Astrocyte of the cerebellum (primary cell): ENCODE measurements at places on chromosomes 2 and 18.
A peak's percentile ranks its signal among the peaks of the same experiment; 100 is the strongest.

GRCh38 chr2:220034426-220035130 is 407.1 kb downstream of the SLC4A3 start:
- DNase-seq = no peak

- DNase-seq = no peak
These were observed 36.7 kb downstream of the PKP4 start for GRCh38 chr2:158493458-158493857.

DNA sequence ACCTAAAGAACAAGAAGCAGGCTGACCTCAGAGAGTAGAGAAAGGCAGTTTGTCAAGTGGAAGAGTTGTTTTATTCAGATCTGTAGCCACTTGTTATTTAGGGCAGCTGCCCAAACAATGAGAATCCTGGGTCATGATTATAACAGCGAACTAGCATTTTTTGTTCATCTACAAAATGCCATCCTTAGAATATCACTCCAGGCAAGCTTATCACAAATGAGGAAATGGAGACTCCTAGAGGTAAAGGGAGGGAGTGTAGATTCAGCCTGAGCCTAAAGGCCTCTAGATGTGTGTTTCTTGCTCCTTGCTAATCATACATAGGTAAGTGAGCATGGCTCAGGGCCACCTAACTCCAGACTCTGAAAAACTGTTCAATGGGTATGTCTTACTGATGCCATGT is 126.1 kb downstream of the HNMT start:
- peak; percentile 34 for DNase-seq

DNA sequence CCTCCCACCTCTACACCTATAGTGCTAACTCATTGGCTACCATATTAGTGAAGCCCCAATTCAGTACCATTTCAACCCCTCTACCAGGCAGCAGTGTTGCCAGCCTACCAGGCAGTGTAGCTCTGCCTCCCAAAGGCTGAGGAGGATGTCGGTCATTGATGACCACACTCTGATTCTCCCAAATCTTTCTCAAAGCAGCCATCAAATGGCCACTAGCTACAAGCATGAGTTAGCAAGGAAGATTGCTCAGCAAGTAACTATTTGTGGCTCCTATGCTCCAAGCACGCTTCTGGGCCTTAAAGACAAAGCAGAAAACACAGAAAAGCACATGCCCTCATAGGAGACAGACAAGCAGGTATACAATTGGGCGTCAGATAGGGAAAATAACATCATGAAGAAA is 42.7 kb upstream of the AFF3 start:
- no peak for DNase-seq

DNA sequence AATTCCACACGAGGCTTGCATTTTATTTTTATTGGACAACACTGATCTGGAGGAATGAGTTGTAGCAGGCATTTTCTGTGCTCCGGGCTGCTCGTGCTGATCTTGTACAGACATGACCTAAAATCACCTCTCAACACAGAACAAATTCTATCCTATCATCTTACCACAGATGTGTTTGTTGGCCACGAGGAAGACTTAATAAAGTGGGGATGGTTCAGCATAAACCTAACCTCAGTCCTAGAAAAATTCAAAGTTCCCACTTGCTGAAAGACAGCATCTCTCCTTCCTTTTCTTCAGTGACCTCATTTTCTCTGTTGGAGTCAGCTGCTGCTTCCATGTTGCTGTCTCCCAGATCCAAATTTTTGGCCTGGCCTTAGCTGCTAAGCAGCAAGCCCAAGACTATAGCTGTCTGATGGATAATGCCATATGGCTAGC is 45.3 kb downstream of the RBKS start:
- no peak for DNase-seq

DNA sequence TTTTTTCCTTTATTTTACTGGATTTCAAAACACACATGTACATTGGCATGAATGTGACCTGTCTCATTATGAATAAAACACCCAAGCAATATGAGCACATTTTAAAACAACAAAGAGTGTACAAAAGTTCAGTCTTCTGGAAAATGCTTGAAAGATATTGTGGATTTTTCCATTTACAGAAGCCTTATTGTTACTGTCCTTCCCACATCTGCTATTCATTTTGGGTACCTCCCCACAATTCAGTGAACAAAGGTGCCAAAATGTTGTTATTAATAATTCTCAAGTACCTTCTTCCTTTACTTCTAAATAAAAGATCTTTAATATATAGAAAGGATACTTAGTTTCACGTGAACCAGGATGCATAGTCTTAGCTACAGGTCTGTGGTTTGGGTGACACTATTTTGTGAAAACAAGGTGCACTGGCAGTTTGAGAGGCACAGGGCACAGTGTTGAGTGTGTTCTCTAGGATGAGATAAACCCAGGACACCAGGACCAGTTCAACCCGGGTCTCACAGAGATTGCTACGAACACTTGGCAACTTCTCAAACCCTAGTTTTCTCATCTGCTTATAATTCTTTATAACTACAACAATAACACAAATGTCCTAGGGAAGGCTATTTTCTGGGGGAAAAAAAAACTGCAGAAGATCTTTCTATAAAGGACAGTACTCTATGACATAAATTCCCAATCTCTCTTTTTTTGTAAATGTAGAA is 84.5 kb upstream of the GALNT5 start:
- DNase-seq = no peak

DNA sequence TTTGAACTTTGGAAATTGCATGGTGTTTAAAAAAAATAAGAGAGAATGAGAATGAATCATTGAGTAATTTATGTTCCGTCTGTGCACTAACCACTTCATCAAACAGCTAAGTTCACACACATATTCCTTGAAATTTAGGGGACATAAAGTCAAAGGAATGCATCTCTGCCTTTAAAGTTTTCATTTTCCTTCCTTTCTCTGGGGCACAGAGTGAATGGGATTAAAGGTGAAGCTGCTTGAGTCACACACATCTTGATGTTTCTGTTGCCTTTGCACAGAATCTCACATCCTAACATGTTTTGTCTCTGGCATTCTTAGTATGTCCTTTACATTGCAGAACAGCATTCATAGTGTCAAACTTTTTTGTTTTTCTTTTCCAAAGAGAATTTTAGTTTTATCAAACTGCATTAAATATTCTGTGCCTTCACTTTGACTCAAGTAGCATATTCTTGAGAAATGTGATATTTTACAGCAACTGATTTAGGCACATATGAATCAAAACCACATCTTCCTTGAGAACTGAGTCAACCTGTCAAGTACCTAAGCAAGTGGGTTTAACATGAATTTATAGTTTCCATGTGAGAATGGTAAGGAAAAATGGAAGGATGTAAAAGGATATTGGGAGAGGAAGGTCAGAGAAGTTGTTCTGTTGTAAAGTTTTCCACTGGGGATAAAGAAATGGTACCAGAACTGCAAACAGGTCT is 169.1 kb upstream of the THUMPD2 start:
- no peak for DNase-seq

- DNase-seq = no peak
These were observed 132.4 kb downstream of the MREG start for GRCh38 chr2:215880970-215881369.

DNA sequence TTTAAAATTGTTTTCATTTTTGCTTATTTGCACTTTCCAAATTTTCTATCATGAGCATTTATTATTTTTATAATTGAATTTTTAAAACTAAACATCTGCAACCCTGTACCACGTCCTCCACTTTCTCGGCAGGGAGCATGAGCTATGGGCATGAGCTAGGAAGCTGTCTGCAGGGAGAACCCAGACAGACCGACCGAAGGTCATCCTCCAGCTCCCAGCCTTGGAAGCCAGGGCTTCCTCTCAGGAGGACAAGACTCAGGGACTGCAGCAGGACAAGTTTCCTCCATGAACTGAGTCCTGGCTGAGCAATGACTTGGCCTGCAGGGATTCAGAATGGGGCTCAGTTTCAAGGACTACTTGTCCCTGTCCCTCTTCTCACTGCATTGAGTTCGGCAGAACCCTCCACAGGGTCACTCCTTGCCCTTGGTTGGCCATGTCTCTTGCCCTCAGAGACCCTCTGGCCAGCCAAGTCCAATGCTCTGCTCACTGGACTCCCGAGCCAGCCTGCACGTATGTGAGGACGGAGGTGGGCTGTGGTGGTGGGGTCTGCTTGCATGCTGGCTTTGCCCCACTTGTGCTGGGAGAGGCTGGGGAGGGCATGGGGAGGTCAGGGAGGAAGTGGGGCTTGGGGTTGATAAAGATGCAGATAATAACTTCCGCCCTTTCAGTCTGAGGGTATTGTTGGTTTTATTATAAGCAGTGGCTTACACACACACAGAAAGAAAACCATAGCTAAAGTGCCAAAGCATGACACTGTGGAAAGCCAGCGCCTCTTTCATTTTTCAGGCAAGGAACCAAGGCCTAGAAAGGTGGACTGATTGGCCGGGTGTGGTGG is 6.6 kb downstream of the NMUR1 start:
- DNase-seq = no peak

GRCh38 chr2:148989882-148990493 is 48.5 kb upstream of the LYPD6B start:
- DNase-seq = peak; percentile 80

GRCh38 chr18:24584813-24585212 is 124.4 kb downstream of the HRH4 start:
- no peak for DNase-seq

- DNase-seq = no peak
These were observed 45.4 kb upstream of the ANKRD62 start for GRCh38 chr18:12048010-12048826.

DNA sequence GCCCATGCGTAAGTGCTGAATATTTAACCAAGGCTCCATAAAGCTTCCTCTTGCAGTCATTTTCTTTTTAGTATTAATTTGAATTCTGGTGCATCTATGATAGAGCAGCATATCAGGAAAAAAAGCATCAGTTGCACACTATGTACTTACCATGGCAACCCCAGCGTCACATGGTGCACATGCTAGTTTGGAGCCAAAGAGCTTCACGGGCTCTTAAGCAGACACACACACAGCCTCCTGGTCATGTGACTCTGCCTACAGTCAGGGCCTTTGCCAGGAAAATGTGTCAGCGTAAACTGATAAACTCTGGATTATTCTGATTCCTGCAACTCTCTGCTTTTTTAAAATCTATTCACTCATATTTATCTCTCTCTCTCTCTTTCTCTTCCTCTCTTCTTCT is 30.2 kb downstream of the NYAP2 start:
- DNase-seq = peak; percentile 13

DNA sequence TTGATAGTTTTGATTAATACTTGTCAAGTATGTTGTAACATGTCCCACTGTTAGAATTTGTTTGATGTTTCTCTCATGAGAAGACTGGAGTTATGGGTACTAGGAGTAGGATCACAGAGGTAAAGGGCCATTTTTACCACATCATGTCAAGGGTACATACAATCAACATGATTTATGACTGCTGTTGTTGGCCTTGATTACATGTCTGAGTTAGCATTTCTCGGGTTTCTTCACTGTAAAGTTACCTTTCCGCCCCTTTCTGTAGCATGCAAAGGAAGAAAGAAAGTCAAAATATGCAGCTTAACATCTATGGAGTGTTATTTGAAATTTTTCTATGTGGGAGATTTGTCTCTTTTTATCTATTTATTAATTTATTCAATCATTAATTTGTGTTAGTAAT is 1456.4 kb downstream of the SUCLG1 start:
- no peak for DNase-seq

GRCh38 chr2:109128616-109129355 is at the start of gene SH3RF3:
Gene SH3RF3 (plus strand): TSS chr2:109129205.
- no peak for DNase-seq

DNA sequence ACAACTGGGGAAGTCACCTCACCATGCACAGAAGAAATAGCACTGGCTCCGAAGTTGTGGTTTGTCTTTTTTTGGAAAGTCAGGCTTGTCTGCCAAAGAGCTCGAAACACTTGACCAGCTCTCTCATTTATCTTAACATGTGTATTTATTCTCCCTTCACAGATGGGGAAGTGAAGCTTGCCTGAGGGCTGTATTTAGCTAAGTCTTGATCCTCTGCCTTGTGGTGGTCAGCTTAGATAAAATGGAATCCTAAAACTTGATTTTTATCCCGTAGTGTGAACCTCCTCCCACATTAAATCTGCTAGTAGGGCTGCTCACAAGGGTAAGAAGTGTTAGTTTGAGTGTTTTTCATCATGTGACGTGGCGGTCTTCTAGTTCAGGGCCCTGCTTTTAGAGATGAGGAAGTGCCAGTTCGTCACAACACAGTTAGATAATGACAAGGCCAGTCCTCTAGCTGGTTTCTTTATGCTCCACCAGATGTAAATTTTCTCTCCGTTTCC is 89.7 kb downstream of the TMEM247 start:
- DNase-seq = peak; percentile 32

DNA sequence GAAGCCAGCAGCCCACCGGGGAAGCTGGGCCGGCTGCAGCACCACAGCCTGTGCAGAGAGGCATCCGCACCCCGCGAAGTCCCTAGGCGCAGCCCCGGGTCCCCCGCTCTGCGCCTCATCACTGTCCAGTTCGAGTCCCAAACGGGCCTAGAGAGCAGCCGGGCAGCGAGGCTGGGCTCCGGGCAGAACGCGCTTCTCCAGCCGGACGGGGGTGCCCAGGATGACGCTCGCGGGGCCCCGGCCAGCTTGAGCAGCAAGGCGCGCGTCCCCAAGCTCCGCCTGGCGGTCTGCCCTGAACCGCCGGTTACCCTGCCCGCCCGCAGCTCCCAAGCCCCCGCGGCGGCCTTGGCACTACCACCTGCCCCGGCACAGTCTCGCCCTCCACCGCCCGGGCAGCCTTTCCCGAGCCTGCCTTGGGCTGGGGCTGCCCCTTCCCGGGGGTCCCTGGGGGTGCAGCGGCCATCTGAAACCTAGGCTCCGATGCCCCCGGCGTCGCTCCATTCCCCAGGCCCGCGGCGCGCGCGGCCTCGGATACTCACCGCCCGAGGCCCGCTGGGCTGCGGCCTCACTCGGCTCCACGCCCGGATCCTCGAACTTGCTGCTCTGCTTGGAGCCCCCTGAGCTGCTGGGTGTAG is 591 bp downstream of the SLC16A14 start:
- DNase-seq = peak; percentile 27

DNA sequence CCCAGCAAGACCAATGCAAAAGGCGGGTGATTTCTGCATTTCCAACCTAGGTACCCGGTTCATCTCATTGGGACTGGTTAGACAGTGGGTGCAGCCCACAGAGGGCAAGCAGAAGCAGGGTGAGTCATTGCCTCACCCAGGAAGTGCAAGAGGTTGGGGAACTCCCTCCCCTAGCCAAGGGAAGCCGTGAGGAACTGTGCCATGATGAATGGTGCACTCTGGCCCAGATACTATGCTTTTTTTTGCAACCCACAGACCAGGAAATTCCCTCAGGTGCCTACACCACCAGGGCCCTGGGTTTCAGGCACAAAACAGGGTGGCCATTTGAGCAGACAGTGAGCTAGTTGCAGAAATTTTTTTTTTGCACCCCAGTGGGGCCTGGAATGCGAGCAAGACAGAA is 662.6 kb upstream of the ACVR2A start:
- no peak for DNase-seq
